ENCODE measurements at places on chromosomes 11 and 22.

GRCh38 chr11:128946648-128947047 is 4.0 kb upstream of the TP53AIP1 start:
- no peak for DNase-seq

DNA sequence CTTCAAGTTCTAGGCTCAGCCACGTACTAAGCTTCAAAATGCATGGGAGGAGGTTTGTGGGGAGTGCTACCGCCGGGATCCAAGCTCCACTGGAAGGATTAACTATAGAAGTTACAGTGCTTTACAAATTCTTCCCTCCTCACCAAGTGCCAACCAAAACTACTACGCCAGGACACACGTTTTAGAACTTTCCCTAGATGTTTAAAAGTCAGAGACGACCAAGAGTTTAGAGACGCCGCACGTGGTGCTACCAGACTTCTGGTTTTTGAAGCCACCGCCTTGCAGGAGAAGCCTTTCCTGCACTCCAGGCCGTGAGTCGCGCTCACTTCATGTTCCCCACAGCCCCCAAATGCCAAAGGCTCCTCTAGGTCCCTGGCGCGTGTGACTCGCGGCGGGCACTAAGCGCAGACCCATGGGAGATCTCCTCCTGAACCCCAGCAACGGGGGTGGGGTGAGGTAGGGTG is 734 bp downstream of the SNU13 start:
- DNase-seq: no peak

- DNase-seq: no peak
These were observed 205.9 kb downstream of the ST3GAL4 start for GRCh38 chr11:126561327-126561893.

GRCh38 chr11:75762885-75763284 is 5.7 kb upstream of the DGAT2 start:
- DNase-seq: no peak

- DNase-seq: no peak
These were observed 40.2 kb downstream of the RRM1 start for GRCh38 chr11:4134806-4135205.

GRCh38 chr22:33104147-33104854 is 46.1 kb upstream of the SYN3 start:
- no peak for DNase-seq

DNA sequence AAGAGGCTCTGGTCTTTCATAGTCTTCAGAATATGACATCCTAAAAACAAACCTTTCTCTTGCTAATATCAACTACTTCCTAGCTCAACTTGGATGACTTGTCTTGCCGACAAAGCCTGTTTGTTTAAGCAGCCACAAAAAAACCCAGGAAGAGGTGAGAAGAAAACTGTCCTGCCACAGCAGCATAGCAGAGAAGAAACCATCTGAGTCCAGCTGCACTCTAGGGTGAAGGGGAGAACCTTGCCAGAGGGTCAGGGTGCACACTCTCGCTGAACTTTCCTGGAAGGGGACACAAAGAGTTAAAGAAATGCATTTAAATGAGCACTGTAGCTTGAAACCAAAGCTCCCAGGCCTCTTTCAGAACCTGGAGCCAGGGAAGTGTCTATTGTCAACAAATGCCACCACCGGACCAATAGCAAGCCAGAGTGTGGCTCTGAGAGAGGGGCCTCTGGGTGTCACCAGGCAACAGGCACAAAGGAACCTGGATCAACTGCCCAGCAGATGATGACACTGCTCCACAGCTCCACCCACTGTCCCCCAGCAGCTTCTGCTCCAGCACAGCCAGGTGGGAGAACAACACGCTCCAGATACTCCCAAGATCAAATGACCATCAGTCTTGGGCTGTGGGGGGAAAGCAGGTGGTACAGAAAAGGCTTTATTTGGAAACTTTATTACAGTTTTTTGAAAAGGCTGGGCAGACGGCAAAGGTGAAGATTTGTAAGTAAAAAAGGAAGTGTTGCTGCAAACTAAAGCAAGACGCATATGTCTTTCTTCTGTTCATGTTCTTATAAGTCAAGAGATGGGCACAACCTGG is 105.7 kb downstream of the RASSF10 start:
- no peak for DNase-seq

DNA sequence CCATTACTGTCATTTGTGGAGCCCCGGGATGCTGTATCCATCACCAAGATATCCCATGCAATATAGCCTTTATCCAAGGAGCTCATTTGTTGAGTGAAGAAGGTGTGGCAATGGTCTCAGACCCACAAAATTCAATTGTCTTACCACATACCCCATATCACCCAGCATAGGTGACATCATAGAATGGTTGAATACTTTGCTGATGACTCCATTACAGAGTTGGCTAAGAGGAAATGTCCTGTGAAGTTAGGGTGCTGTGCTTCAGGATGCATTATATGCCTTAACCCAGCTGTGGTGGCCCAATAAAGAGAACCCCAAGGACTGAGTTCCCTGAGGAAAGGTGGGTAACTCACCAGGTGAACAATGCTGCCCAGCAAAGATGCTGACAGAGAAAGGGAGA is 113.7 kb downstream of the EFCAB6 start:
- no peak for DNase-seq

All from GF-D8 (cell line).